Progenitor cell of endocrine pancreas (in vitro differentiated cells): ENCODE measurements at places on chromosomes 7 and 10.

GRCh38 chr7:137953043-137953664, 48.7 kb downstream of the CREB3L2 start:
- no peak for DNase-seq

GRCh38 chr10:114281461-114281860, 42.4 kb downstream of the VWA2 start:
- no peak for DNase-seq

GRCh38 chr7:150945853-150946420, 32.2 kb downstream of the KCNH2 start:
- no peak for DNase-seq

DNA sequence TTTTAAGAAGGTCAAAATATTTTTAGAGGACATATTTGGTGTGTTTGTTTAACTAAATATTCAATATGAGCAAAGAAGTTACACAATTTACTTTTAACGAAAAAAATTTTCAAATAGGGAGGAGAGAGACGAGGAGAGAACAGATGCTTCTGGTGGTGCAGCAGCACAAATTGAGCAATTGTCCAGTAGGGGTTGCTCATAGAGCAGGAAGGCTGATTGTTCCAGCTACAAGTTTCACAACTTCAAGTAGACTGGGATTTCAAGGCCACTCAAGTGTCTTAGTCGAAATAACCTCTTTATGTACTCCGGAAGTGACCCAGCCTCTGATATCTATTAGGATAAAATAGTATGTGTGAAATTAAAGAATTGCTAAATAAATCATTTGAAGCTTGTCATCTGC, 197.9 kb downstream of the HDAC9 start:
- DNase-seq: no peak
